ENCODE measurements at places on chromosomes 5 and 9.

GRCh38 chr5:15807871-15808270, 307.9 kb downstream of the FBXL7 start:
- DNase-seq = peak; percentile 64

GRCh38 chr5:160250226-160250625, 20.9 kb downstream of the FABP6 start:
- no peak for DNase-seq

GRCh38 chr5:133240425-133241091, 188.7 kb downstream of the HSPA4 start:
- no peak for DNase-seq

- no peak for DNase-seq
These were observed 44.2 kb downstream of the NACC2 start for GRCh38 chr9:136050701-136051452.

- no peak for DNase-seq
These were observed 143.4 kb downstream of the PALM2AKAP2 start for GRCh38 chr9:109923471-109923760.

DNA sequence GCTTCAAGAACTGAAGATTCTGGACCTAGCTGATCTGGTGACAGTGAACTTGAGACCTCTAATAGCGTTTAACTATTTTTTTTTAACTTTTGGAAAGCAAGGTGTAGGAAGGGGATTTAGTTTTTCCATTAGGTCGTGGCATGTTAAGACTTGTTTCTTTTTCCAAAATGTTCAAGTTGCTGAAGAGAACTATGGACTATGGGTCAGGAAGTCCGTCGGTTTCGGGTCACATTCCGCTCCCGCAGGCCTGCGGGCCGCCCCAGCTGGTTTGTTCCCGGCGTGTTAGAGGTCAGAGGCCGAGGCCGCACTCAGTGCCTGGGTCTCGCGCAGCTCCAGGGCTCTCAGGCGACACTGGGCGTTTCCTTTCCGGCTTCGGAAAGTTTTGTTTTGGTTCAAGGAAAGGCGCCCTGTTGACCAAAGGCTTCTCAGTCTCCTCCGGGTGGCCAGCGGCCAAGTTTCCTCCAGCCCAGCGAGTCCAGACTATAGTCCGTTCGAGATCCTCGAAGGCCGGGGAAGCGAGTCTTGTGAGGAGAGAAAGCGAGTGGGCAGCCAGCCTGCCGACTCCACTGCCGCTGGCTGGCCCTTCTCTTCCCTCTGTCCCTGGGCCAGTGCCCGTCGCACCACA, 586 bp upstream of the FCHO2 start:
- DNase-seq = peak; percentile 92

DNA sequence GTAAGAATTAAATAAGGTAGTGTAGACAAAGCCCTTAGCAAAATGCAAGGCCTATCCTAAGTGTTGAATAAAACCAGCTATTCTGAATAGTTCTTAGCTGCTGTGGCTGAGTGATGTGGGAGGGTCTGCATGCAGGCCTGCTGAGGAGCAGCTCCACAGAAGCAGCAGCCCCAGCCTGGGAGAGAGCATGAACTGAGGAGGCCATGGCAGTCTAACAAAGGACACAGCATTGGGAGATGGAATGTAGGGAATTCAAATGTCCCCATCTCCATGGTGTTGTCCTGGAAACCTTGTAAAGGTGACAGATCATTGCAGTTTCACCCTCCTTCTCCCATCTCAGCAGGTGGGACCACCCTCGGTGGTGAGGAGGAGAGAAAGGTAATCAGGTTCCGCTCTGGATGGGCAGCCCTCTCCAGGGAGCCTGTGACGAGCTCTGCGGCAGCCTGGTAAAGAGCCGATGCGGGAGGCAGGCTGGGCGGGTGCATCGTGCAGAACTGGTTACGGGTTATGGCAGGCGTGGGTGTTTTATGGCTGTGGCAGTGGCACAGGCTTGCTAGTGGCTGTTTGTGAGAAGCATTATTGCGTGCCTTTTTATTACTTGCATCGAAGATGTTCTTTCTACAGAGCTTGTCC, 199.9 kb upstream of the GLRA1 start:
- no peak for DNase-seq

- DNase-seq = no peak
These were observed 207.0 kb upstream of the ACO1 start for GRCh38 chr9:32177396-32177795.

GRCh38 chr9:32497921-32498320, 28.1 kb downstream of the RIGI start:
- DNase-seq = no peak

DNA sequence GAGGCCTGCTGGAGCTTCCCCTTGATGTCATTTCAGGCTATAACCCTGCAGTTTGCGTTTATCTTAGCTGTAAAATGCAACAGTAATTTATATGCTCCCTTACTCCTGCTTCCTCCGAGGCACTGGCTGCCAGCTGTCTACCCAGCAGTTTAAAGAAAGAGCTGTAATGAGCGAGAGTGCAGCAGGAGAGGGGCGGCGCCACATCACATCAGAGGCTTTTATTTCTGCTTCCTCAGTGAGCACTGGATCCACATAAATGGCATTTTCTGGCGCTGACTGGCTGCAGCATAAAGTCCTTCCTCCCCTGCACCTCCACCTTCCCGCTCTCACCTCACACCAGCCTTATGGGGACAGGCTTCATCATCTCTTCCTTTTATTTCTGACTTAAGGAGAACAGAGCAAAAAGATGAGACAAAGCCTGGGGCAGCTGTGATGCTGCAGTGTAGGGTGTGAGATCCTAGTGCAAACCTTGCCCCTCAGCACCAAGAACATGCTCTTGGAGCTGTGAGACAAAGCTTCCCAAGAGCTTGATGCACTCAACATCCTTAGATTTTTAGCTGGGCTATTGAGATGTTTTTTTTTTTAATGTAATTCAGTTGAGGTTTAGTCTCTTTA, 829.6 kb upstream of the ZNF608 start:
- DNase-seq = no peak

GRCh38 chr5:153489611-153490010, 859 bp upstream of the GRIA1 start:
- no peak for DNase-seq

DNA sequence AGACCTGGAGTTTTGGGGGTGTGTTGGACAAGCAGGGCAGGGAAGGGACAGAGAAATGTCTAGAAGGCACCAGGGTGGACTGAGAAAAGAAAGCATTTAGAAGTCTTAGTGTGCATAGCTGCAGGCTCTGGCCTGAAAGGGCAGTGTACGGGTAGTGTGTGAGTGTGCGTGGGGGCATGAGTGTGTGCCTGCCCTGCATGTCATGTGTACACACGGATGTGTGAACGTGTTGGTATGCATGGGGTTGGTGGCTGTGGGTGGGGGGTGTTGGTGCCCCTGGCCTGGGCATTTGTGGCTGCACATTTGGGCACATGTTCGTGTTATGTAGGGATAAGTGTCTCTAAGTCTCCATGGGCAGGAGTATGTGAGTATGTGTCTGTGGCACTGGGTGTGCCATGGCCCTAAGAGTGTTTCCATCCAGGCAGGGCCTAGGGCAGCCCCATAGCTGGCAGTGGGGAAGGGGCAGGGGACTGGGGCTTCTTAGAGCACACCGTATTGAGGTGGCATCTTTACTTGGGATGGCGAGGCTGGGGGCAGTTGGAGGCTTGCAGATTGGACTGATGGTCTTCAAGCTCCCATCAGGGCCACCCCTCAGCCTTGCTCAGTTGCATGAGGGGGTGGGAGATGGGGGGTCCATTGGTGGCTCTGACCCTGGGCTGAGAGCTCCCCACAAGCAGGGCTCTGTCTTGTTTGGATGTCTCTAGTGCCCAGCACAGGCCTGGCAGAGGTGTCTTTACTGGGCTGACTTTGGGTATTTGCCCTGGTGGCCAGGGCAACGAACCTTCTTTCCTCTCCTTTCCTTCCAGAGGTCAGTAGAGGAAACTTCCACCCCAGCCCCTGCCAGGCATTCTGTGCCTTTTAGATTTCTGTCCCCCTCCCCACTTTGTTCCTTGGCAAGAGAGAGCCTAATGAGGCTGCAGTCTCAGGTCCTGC, 15.0 kb downstream of the PSD2 start:
- peak; percentile 27 for DNase-seq

DNA sequence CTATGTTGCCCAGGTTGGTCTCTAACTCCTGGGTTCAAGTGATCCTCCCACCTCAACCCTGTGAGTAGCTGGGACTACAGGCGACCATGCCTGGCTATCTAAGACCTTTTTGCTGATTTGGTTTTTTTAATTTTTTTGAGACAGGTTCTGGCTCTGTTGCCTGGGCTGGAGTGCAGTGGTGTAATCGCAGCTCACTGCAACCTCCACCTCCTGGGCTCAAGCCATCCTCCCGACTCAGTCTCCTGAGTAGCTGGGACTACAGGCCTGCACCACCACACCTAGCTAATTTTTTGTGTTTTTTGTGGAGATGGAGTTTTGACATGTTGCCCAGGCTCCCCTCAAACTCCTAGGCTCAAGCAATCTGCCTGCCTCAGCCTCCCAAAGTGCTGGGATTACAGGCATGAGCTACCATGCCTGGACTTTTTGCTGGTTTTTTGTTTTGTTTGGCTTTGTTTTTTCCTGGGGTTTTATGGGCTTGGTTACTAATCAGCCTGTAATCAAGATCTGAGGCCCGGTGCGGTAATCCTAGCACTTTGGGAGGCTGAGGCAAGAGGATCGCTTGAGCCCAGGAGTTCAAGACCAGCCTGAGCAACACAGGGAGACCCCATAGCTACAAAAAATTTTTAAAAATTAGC, 3.6 kb downstream of the CYSTM1 start:
- no peak for DNase-seq
